A549 (cell line): ENCODE measurements at places on chromosomes 7 and 10. TPM values are rescaled to one million over a fixed set of nuclear protein-coding genes. Genes with fewer than 3 reads are reported as not detected.
A peak's percentile ranks its signal among the peaks of the same experiment; 100 is the strongest.

- no peak for DNase-seq
Observed at GRCh38 chr7:50185208-50185607, 92.2 kb upstream of the ZPBP start.

- DNase-seq, result no peak
Observed at GRCh38 chr7:48438206-48438605, 266.9 kb downstream of the ABCA13 start.

GRCh38 chr7:30176463-30177109 lies 41.8 kb downstream of the MTURN start:
- DNase-seq, result no peak

DNA sequence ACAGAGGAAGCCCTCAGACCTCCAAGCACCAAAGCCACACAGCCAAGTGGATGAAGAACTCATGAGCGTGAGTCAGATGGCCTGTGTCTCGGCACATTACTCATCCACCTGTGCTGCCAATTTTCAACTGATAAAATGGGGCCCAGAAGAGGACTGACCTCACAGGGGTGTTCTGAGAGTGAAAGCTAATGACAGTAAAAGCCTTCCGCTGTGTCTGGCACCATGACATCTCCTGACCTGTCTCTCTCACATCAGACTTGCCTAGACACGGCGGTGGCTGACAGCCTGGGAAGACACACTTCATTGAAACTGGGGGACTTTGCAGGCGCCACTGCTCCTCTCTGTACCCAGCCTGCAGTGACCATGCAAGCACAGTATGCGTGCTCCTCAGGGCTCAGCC lies 8.3 kb upstream of the SLC18A3 start:
- DNase-seq, result no peak

GRCh38 chr7:63925626-63926460 lies 72.8 kb upstream of the ZNF722 start:
- DNase-seq, result no peak

DNA sequence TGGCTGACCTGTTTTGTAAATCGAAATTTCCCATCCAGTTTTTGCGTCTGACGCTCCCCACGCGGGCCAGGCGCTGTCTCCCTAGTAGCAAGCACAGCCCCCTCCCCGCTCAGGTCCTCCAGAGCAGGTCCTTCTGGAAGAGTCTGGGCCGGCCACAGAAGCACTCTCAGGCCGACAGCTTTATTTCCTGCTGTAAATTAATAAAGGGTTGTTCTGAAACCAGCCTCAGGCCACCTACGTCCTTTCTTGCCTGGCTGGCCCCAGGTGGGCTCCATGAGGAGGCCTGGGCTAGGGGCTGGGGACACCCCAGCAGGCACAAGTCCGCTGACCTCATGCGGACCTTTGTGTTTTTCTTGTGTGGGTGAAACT lies 35.2 kb downstream of the CAMK2B start:
- DNase-seq, result no peak

DNA sequence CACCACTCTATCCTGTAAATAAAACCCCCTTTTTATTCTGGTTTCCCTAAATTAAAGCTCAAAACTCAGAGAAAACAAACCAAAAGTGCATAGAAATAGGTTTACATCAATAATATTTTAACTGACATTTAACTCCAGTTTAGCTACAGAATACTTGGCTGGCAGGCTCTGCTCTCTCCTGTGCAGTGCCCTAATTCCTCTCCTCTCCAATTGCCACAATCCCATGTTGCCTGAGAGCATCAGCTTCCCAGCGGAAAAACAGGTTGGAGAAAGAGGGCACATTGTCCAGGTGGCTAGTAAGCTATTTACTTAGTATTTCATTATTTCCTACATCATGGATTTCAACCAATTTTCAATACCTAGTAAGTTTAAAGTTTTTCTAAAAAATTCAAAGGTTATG lies 8.7 kb downstream of the SEMA3E start:
- no peak for DNase-seq

The CPN1 gene
- polyA plus RNA-seq, result 0.29 to 0.62 TPM (median 0.52 TPM) in 3 replicates

- no peak for DNase-seq
Observed at GRCh38 chr10:76874896-76875295, 762.7 kb downstream of the KCNMA1 start.

The TLL2 gene
- 0.12 to 0.18 TPM (median 0.13 TPM) in 3 replicates for polyA plus RNA-seq

The PILRA gene
- 1.9 to 3.8 TPM (median 3.4 TPM) in 3 replicates for polyA plus RNA-seq

GRCh38 chr10:15385552-15386455 lies 14.7 kb upstream of the FAM171A1 start:
- no peak for DNase-seq

DNA sequence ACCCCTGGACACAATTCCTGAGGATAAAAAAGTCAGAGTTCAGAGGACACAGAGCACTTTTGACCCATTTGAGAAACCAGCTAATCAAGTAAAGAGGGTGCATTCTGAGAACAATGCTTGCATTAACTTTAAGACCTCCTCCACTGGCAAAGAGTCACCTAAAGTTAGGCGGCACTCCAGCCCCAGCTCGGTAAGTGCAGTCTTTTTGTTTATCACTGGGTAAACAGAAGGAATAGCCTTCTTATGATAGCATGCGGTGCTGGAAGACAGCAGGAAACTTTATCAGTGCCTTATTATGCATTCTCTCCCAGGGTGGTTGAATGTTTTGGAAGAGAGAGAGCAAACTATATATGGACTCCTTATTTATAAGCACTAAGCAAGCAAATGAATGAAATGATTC lies 130.5 kb downstream of the CDK14 start:
- no peak for DNase-seq

The TAS2R5 gene
- polyA plus RNA-seq, result 0.61 to 1.4 TPM (median 0.79 TPM) in 3 replicates

DNA sequence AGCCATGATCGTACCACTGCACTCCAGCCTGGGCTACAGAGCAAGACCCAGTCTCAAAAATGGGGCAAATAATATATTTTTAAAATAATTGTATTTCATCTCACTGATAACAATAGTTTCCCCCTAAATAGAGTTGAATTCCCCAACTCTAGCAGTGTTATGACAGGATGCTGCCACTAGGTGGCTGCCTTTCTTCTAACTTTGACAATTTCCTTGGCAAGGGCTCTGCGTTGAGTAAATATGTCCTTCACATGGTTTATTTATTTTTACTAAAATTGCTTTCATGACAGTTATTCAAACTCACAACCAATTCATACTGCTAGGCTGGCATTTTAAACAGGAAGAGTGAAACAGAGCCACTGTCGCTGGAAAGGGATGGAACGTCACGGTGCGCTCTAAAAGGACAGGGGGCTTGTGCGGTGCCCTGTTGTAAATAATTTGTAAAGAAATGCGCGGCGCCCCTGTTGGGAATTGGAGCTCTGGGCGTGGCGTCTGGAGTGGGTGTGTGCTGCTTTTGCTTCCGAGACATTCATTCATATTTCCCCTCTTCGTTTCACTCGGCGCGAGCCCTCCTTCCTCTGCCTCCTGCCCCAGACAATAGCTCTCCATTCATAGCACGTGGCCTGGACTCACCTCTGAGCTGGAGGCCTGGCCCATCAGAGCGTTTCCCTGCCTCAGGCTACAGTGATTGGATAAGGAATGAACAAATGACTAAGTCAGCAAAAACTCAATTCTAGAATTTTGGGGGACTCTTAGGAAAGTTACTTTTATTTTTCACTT lies 20.5 kb upstream of the PITRM1 start:
- peak; percentile 64 for DNase-seq

- peak; percentile 29 for DNase-seq
Observed at GRCh38 chr10:87658858-87659555, 671 bp upstream of the PAPSS2 start.

GRCh38 chr10:121406823-121407545 lies 191.3 kb downstream of the FGFR2 start:
- no peak for DNase-seq

The COL1A2 gene
- not detected in 3 replicates for polyA plus RNA-seq

DNA sequence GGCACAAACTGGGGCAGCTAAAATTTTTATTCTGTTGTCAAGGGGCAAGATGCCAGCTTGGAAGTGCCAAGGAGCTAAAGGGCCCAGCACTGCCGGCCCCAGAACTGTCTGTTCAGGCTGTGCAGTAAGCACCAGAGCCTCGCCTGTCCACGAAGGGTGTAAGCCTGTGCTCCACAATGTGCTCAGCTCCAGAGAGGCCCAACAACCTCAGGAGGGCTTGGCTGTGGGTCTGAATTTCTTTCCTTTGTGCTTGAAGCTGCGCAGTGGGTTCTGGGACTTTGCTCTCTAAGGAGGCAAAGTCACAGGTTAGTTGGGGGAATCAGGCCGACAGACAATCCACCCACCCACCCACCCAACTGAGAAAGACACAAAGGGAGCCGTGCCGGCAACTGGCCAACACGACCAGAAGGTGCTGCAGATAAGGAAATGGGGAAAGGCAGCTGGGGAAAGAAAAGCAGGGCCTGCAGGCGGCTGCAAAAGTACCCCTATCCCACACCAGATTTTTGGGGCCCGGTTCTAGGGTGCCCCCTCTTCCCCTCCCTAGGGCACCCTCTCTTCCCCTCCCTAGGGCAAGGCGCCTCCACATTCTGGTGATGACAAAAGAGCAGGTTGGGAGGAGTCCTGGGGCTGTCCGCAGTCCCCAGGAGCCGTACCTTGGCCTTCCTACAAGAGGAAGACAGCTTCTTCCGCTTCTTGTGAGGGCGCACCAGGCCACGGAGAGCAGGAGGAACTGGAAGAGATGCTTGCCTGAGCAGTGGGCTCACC lies 7.7 kb downstream of the DDX56 start:
- DNase-seq, result no peak

DNA sequence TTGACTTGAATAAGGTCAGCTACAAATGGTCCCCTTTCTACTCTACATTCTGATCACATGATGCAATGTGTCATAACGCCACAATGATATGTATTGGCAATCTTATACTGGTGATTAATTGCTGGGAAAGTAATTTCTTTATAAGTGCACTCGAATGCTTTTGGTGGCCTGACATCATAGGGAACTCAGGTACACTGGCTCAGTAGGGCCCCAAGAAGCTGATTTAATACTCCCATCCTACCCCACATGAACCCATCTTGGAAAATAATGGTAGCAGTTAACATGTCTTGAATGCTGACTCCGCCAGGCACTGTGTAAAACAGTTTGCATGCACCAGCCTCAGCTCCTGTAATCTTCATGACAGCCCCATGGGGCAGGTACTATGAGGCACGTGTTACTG lies 186.9 kb downstream of the SNX10 start:
- DNase-seq, result no peak

- DNase-seq, result no peak
Observed at GRCh38 chr10:16493884-16494536, 27.7 kb downstream of the C1QL3 start.

- peak; percentile 35 for DNase-seq
Observed at GRCh38 chr10:97812696-97813095, 36.9 kb upstream of the GOLGA7B start.

The KIF11 gene
- 31.0 to 37.9 TPM (median 32.5 TPM) in 3 replicates for polyA plus RNA-seq

DNA sequence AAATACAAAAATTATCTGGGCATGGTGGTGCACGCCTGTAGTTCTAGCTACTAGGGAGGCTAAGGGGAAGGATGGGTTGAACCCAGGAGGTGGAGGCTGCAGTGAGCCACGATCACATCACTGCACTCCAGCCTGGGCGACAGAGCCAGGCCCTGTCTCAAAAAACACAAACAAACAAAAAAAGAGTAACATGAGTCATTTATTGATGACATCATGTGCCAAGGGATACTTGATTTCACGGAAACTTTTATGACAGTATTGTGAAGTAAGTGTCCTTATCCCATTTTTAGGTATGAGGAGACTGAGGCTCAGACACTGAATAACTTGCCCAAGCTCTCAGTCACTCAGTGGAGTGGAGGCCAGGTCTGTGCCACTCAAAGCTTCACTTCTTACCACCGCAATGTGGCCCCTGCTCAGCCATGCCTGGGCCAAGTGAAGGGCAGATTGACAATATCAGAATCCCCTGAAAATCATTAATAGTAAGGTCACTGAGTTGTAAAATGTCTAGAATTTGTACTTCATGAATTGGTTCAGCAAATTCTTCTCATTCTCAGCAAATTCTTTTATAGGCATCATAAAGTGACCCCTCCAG lies 36.5 kb downstream of the EMX2 start:
- DNase-seq, result no peak

The SLC18A3 gene
- polyA plus RNA-seq, result not detected in 3 replicates
